H9 (cell line): ENCODE measurements at places on chromosomes 4 and X.
A peak's percentile ranks its signal among the peaks of the same experiment; 100 is the strongest.

DNA sequence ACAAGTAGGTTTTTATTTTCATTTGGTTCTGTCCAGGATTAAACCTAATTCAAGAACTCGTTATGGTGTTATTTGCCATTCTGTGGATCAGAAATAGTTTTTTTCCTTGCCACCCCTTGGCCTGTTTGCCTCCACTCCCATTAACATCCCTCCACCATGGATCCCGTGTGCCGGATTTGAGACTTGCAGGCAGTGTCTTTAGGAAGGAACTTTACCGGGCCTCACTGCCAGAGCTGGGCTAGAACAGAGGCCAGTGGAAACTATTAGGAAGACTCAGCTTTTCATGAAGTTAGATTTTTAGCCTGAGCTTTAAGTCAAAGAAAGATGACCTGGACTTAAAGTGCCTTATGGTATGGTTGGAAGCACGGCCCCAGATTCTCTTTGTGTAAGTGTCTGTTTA is 2.4 kb downstream of the KLHL2 start:
- no peak for DNase-seq

- no peak for DNase-seq
Measured at GRCh38 chrX:10326578-10326977, 169.8 kb downstream of the CLCN4 start.

DNA sequence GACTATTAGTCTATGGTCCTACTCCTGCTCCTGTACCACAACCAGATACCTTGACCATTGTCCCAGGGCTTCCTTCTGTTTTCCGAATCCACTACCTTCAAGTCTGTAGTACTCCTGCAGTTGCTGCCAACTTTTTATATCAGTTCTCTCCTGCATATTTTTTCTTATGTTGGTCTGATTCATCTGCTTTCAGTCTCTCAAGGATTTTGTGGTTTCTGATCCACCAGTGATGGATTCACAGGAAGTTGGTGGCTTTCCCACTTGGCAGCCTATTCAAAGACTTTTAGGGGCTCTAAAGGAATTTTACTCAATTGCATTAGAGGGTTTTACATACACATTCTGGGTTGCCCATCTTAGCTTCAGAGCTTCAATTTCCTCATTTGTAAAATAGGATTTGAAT is 23.6 kb downstream of the KIF4A start:
- no peak for DNase-seq

DNA sequence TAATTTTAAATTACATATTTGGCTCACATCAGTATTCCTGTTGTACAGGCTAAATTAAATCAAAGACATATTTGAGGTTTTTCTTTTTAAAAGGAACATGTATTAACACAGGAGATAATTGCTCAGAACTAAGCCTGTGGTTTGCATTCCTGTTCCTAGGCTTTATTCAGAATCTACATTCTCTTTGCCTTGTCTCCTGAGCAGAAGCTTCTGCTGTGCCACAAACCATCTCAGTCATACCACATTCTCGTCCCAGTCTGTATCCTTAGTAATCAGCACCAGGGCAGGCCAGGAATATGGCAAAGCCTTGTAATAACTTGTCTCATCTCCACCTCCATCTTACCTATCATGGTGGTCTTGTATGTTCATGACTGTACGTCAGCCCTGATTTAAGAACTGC is 162.8 kb downstream of the ARHGAP24 start:
- no peak for DNase-seq

DNA sequence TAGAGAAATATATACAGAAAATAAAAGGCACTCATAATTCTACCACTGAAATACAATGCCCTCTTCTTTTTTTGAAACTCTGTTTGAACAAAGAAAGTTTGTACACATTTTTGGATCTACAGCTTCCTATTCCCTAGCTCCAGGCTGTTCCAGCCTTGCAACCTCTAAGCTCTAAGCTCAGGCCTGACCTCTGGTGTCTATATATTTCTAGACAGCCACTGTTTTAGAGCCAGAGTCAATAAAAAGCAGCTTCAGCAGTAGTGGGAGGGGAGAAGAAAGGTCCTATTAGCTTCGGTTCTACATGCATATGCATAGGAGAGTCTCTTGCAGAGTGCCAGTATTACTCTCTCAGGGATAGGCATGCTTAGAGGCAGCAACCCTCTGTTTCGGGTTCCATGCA is 39.7 kb downstream of the CLDN2 start:
- no peak for DNase-seq

DNA sequence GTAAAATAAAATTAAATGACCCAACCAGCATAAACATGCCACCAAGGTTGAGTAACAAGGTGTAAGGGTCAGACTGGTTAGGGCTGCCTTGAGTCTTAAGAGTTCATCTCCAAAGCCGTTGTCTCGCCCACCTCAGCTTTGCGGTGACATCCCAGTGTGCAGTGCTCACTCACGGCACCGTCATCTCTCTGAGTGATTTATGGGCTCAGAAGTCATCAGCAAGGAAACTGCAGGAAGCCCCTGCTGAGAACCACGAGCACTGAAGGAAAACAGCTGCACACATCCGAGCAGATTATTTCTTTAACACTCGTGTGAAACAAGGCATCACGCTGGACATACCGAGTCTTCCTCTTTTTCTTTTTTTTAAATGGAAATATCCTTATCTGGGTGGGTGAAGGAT is 411.1 kb downstream of the TRIML1 start:
- no peak for DNase-seq

GRCh38 chr4:186029571-186030398 is 39.2 kb upstream of the TLR3 start:
- no peak for DNase-seq

- no peak for DNase-seq
Measured at GRCh38 chrX:34612036-34612435, 45.0 kb downstream of the TMEM47 start.

GRCh38 chr4:94253036-94253435 is 45.4 kb downstream of the SMARCAD1 start:
- no peak for DNase-seq

DNA sequence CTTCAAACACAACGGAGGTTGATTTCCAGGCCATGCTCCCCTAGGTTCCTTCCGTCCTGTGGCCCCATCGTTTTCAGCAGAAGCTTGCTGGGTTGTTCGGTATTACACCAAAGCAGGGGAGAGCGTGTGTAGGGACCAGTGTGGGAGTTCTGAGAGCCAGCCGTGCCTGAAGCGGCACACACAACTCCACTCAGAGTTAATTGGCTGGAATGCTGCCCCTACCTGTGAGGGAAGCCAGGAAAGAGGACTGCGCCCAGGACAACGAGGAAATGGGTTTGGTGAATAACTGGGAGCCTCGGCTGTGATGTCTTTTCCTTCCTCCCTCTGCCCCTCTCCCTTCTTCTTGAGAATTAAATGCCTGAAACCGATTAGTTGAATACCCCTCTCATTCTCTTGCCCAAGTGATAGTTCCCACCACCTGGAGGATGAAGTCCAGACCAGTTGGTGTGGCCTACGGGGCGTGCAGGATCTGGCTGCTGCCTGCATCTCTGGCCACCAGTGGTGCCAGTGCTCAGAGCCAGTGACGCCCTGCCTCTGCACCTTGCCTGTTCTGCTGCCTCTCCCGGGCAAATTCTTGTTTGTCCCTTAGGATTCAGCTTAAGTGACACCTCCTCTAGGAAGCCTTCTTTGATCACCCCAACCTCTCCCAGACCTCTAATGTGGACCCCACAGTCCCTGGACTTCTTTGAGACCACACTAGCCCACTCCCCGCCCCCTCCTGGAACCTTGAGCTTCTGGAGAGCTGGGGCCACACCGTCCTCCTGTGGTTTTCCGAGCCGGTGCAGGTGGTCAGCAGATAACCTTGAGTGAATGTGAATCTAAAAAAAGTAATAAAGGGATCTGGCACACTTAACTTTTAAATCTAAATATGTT is 33.6 kb downstream of the TBC1D14 start:
- DNase-seq: no peak

DNA sequence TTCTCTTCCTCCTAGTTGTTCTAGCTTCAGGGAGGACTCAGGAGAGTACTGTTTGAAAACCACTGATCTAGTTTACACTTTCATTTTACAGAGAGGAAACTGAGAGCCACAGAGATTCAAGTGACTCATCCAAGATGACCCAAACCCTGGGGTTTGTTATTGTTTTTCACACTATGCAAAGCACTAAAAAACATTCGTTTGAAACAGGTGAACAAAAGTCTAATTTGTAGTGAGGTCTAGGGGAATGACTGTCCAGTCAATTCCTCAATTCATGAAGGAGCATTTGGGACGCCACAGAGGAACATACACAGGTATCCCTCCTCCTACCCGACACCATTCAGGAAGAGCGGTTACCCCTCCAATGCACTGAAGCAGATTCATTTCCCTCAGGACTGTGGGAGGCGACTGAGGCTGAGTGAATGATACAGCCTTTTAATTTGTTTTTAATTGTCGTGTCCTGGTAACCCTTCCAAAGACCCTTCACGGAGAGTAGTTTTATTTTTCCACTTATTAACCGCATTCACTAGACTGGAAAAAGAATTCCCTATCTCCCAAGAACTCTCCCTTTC is 30.3 kb downstream of the TLR10 start:
- DNase-seq: no peak

DNA sequence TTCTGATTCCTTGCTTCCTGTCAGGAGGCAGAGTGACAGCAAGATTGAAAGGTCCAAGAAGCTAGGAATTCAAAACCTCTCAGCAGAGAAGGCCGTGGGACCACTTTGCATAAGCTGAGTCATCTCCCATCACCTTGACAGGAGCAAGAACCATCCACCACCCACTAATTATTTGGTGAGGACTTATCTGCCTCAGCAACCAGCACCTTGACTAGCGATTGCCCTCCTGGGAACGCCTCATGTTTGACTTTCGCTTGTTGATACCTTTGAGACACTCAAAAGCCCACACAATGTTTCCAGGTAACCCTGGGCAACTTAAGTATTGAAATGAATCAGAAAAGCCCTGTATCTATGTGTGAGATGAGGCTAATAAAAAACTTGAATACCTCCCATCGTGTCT is 233.5 kb upstream of the GYPA start:
- DNase-seq: peak; percentile 45

DNA sequence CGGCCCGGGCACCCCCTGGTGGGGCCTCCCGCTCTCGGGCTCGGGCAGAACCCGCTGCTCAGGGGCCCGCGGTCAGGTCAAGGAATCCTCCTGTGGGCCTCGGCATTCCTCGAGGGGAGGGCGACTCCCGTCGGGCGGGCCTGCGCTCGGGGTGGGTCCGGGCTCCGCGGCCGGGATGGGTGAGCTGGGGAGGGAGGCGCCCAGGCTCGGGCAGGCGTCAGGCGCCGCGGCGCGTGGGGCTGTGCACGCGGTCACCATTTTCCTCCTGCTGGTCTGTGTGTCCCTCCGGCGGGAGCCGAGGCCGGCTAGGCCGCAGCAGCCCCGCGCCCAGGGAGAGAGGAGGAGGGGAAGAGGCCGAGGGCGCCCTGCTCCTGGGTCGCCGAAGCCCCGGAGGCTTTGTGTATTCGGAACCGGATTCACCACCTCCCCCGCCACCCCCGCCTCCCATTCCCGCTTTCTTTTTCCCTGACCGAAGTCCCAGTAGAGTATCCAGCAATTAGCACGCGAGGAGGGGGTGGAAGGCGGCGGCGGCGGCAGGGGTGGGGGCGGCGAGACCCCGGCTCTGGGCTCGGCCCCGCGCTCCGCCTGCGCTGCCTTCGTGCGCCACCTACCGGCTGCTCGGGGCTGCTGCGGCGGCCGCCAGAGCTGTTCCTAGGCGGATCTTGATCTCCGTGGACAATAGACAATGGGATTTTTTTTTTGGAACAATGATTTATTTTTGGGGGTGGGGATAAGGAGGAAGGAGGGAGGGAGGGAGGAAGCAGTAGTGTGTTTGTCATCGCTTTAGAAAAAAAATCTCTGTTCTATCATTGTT is 99.0 kb upstream of the MAML3 start:
- DNase-seq: peak; percentile 81

- DNase-seq: no peak
Measured at GRCh38 chr4:187393531-187394344, 601.8 kb upstream of the ZFP42 start.

DNA sequence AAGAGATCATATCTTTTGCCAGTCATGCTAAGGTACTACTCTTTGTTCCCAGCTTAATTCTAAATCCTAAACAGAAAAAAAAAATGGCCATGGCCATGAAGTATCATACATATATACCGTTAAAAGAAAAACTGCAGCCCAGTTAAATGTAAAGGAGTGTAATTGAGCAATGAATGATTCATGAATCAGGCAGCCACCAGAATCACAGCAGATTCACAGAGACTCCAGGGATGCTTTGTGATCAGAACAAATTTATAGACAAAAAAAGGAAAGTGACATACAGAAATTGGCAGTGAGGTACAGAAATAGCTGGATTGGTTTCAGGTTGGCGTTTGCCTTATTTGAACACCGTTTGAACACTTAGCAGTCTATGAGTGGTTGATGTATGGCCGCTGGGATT is 42.1 kb upstream of the PDGFC start:
- DNase-seq: no peak
